H9 (cell line): ENCODE measurements at places on chromosomes 4 and X. TPM values are rescaled to one million over a fixed set of nuclear protein-coding genes. Genes with fewer than 3 reads are reported as not detected.

- H3K4me3 ChIP-seq, result no peak overlapping the region
- H3K27me3 ChIP-seq, result no peaks in the 10 kb centered on the region
- DNase-seq, result no peak
Observed at GRCh38 chr4:167114416-167114971, 119.8 kb downstream of the SPOCK3 start.

DNA sequence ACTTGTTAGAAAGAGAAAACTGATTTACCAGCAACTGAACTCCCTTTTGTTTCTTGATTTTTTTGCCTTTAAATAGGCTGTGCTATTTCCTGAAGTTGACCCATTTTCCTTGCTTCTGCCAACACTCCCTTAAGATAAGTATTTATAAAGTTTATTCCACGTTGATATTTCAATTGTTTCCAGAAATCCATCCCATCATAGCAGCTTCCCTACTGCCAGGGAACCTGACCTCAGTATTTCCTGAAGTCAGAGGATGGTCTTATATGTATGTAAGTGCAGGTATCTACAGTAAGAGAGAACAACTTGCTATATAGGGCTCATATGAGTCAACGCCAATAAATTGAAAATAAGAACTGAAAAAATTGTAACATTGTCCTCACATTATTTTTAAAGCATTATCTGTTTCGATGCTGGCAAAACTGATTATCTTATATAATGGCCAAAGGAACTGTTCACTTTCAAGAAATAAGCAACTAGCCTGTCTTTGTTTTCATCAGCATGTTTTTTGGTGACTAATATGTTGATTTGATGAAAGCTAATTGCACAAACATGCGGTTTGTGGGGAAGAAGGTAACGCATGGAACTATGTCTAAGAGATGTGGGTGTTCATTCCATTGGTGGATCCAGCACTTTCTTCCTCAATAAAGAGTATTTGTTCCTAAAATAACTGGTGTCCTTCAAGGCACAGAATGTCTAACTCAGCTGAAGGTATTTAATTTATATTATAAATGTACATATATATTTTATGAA is 4.7 kb downstream of the LIMCH1 start:
- DNase-seq, result no peak
- no peaks in the 10 kb centered on the region for H3K36me3 ChIP-seq
- H3K27ac ChIP-seq, result no peak overlapping the region
- peaks cover 4% of the 10 kb centered on the region; the same call in 1 of the 2 replicates for H3K4me1 ChIP-seq
- H3K4me3 ChIP-seq, result no peak overlapping the region
- no peaks in the 10 kb centered on the region for H3K27me3 ChIP-seq

- H3K4me1 ChIP-seq, result no peaks in the 10 kb centered on the region
- peak; percentile 34 for DNase-seq
- H3K36me3 ChIP-seq, result no peaks in the 10 kb centered on the region
- no peak within 1 kb of the TSS for H3K27ac ChIP-seq
Observed at GRCh38 chrX:7147413-7147977, at the start of gene STS. Gene STS, plus strand, starts transcription at chrX:7147712. Its CDS starts 105,488 bp downstream, at chrX:7253200.

CXCL9 gene
- not detected in 2 replicates for total RNA-seq

DNA sequence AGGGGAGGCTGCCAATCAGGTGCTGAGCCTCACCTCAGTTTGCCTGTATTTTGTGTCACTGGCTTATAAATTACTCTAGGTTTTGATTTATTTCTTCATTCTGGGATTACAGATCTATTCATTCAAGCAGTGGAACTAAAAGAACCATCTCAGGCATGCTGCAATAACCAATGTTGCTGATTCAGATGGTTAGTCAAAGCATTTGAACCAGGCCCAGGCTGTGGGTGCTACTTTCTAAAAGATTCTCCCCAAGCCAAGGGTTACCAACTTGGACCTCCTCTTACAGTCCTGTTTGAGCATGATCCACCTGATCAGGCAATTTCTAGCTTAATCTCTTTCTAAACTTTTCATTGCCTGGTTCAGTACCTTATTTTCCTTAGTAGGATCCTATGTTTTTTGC is 67.2 kb downstream of the TMEM131L start:
- peaks cover 15% of the 10 kb centered on the region for H3K4me1 ChIP-seq
- no peak overlapping the region for H3K27ac ChIP-seq
- H3K27me3 ChIP-seq, result no peaks in the 10 kb centered on the region
- no peak overlapping the region for H3K4me3 ChIP-seq
- peaks cover 2% of the 10 kb centered on the region; the same call in 1 of the 3 replicates for H3K36me3 ChIP-seq
- no peak for DNase-seq

- no peaks in the 10 kb centered on the region for H3K27me3 ChIP-seq
- H3K27ac ChIP-seq, result peak overlapping the region; percentile 5
- H3K36me3 ChIP-seq, result no peaks in the 10 kb centered on the region
- H3K4me3 ChIP-seq, result no peak overlapping the region
- peaks cover 2% of the 10 kb centered on the region; the same call in 1 of the 2 replicates for H3K4me1 ChIP-seq
Observed at GRCh38 chrX:67604979-67605703, 61.3 kb downstream of the AR start.

DNA sequence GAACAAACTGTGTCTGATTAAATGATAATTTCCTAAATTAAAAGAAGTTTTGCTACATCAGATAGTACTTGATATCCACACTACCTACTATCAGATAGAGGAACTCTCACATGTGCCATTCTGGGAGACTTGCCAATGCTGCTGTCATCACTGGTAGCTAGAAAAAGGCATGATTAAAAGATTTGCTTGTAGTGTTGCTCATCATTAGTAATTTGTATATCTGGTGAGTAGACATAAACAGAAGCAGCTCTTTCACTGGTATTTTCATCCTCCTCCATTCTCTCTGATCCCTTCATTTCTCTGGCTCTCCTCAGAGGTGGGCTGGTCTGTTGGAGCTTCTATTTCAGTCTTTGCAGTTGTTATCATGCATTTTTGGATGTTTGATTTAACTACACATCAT is 56.0 kb downstream of the SPRY1 start:
- H3K4me3 ChIP-seq, result no peak overlapping the region
- no peak overlapping the region for H3K27ac ChIP-seq
- no peaks in the 10 kb centered on the region for H3K36me3 ChIP-seq
- DNase-seq, result no peak

DNA sequence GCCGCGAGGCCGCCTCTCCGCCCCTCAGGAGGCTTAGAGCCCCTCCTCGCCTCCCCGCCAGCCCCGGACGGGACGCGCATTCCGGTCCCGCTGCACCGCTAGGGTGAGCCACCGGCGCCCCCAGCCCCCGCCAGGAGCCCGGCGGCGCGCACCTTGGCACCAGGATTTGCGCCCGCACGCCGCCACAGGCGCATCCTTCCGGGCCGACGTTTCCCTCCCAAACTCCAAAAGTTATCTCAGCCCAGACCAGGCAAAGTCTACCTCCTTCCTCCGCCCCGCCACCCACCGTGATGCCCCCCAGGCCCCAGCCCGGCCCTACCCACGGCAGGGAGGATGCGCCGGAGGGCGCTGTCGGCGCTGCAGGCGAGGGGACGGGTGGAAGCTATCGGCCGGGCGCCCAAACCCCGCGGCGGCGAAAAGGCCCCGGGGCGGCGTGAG is 538 bp downstream of the SCML2 start:
- no peaks in the 10 kb centered on the region; the same call in 1 of the 2 replicates for H3K27me3 ChIP-seq
- no peaks in the 10 kb centered on the region for H3K4me1 ChIP-seq
- peak; percentile 54 for DNase-seq

DNA sequence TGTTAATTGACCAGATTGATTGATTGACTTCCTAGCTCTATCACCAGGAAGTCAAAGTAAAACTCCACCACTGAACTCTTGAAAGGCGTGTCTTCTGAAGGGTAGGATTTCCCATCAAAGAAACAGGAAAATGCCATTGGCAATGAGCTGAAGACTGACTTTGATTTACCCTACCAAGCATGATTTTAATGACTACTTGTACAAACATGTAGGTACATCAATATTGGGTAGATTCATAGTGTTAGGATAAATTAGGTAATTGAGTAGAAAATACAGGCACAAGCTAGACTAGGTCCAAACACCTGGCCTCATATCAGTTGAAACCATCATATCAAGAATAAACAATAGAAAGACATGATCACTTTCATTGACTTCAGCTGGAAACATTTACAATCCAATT is 53.2 kb upstream of the ATXN3L start:
- no peaks in the 10 kb centered on the region; the same call in 1 of the 2 replicates for H3K4me1 ChIP-seq
- DNase-seq, result no peak
- H3K27ac ChIP-seq, result no peak overlapping the region
- no peaks in the 10 kb centered on the region for H3K27me3 ChIP-seq

KCND1 gene
- 5.7 and 7.0 TPM in 2 replicates for total RNA-seq

EDNRA gene
- total RNA-seq, result 0.75 and 1.6 TPM in 2 replicates
